Fibroblast of skin of abdomen (primary cell): ENCODE measurements at places on chromosomes 3 and 15.

DNA sequence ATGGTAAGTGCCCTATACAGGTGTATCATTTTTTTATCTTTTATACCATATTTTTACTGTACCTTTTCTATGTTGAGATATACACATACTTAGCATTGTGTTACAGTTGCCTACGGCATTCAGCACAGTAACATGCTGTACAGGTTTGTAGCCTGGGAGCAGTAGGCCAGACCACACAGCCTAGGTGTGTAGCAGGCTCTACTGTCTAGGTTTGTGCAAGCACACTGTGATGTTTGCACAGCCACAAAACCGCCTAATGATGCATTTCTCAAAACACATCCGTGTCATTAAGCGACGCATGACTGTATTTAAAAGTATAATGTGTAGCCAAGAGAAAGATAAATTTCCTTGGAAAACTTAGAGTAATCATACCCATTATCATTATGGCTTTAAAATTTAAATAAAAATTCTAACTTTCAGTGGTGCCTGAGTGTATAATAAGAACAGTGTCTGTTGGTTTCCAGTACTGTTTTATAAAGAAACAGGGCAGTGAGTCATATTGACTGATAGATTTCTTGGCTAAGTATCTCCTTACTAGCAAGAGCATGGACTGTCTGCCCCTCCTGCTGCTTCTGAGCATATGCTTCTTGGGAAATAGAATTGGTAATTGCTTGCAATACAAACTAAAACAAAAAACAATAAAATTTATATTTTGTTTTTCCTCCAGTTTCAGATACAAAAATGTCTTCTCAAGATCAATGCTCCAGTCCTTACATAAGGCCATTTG is 18.3 kb downstream of the CALML4 start:
- DNase-seq, result peak; percentile 69

DNA sequence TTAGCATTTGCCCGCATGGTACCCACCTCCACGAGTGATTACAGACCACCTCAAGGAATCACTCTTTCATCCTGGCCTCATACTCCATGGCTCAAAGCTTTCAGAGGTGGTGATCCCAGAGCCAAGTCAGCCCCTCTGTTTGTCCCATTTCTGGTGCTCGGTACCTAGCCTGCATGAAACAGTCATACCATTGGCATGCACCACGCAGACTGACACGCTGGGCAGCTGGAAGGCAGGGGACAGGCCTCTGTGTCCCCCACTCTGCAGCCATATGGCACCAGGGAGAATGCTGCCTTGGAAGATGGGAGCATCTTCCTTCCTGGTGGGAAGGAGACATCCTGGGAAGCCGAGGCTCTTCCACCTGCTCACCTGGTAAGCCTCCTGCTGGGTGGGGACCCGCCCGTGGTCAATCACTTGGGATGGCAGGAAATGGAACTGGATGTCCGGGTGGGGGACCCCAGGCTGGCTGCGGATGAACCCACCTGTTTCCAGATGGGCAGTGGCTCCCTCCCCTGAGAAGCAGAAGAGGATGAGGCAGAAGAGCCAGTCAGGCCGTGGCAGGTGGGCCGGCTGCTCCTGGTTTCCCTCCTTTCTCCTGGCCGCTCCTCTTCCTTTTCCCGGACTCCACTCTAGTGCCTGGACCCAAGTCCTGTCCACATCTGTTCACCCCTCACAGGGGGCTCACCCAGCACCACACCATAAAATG is 26.9 kb downstream of the CHDH start:
- DNase-seq, result no peak

- peak; percentile 100 for DNase-seq
Measured at GRCh38 chr15:45456212-45457106, 66.1 kb downstream of the SLC30A4 start.

GRCh38 chr3:58640700-58641372 is 25.7 kb downstream of the FAM3D start:
- DNase-seq, result peak; percentile 71

DNA sequence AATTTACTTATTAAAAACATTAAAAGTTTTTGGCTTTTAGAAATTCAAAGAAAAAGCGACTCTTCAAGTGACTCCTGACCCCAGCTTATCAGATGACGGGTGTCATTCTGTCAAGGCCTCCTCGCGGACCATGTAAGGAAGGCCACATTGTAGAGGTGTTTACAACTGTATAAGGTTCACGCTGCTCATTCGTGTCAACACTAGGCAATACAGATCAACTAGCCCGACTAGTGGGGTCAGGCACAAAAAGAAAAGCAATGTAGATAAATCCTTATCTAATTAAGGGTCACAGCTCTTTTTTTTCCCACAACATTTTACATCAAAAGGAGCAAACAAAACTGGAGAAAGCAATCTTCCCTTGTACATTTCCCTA is 207.5 kb upstream of the NR2F2 start:
- DNase-seq, result no peak
